Activated CD4-positive, alpha-beta T cell treated with anti-CD3 and anti-CD28 coated beads, Interleukin-2, amount 10 ng/mL, durations not matched to agents 24 days and 14 days (primary cell): ENCODE measurements at places on chromosomes 11 and 22. TPM values are rescaled to one million over a fixed set of nuclear protein-coding genes. Genes with fewer than 3 reads are reported as not detected.

GRCh38 chr11:17211286-17211685 lies 3.5 kb upstream of the PIK3C2A start:
- no peak overlapping the region for H3K27ac ChIP-seq
- no peak for DNase-seq
- H3K4me1 ChIP-seq, result peaks cover 21% of the 10 kb centered on the region
- H3K36me3 ChIP-seq, result peaks cover 8% of the 10 kb centered on the region
- no peak overlapping the region for H3K4me3 ChIP-seq

GRCh38 chr22:44192816-44193534 lies 12.2 kb downstream of the PARVG start:
- H3K27me3 ChIP-seq, result no peaks in the 10 kb centered on the region
- H3K4me3 ChIP-seq, result no peak overlapping the region
- DNase-seq, result no peak
- peaks cover 30% of the 10 kb centered on the region for H3K4me1 ChIP-seq
- H3K36me3 ChIP-seq, result peaks cover 29% of the 10 kb centered on the region
- peak overlapping the region; percentile 67 for H3K27ac ChIP-seq

DNA sequence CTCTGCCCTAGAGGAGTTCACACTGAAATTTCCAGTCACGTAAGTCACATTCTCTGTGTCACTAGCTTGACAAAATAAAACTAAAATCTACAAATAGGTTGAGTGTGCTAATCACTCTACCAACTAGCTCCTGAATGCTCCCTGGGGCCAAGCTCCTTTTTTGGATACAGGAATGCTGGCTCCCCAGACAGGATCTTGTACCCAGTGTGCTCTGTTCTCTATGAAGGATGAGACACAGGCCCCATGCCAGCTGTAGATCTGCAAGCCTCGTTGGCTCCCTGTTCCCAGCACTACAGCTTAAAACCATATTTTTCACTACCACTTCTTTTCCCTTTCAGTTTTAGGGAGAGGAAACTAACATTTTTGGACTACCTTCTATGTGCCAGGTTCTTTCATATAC lies 3.7 kb upstream of the IPO7 start:
- H3K4me1 ChIP-seq, result peaks cover 13% of the 10 kb centered on the region
- DNase-seq, result no peak
- H3K36me3 ChIP-seq, result peaks cover 7% of the 10 kb centered on the region
- no peak overlapping the region for H3K27ac ChIP-seq

GRCh38 chr22:25067851-25068421 lies 115.4 kb downstream of the KIAA1671 start:
- H3K4me1 ChIP-seq, result peaks cover 73% of the 10 kb centered on the region
- peak overlapping the region; percentile 97 for H3K27ac ChIP-seq
- peak overlapping the region; percentile 95 for H3K4me3 ChIP-seq
- peak; percentile 96 for DNase-seq
- peaks cover 3% of the 10 kb centered on the region for H3K36me3 ChIP-seq

BATF2 gene
- 0.09 TPM in 1 of 2 replicates, not detected in the other for total RNA-seq

PKNOX2 gene
- not detected in 2 replicates for total RNA-seq

DNA sequence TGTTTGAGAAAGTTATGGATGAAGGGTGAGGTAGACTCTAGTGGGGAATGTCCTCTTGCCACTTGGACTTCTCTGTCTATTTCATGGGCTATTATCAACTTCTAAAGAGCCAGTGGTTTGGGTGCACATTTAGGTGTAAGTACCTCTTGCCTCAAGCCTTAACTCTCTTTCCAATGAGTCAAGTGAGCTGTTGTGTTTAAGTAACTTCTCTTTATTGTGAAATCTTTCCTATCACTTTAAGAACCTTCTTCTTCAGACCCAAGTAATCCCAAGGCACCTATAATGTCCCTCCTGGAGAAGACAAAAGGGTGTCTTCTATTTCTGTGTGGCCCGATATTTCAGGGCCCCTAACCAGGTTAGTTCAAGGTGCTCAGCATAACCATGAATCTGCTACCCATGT lies 90.5 kb upstream of the VPREB1 start:
- H3K27me3 ChIP-seq, result peaks cover 35% of the 10 kb centered on the region
- no peak for DNase-seq
- H3K36me3 ChIP-seq, result no peaks in the 10 kb centered on the region
- H3K4me3 ChIP-seq, result no peak overlapping the region
- H3K27ac ChIP-seq, result no peak overlapping the region

DNA sequence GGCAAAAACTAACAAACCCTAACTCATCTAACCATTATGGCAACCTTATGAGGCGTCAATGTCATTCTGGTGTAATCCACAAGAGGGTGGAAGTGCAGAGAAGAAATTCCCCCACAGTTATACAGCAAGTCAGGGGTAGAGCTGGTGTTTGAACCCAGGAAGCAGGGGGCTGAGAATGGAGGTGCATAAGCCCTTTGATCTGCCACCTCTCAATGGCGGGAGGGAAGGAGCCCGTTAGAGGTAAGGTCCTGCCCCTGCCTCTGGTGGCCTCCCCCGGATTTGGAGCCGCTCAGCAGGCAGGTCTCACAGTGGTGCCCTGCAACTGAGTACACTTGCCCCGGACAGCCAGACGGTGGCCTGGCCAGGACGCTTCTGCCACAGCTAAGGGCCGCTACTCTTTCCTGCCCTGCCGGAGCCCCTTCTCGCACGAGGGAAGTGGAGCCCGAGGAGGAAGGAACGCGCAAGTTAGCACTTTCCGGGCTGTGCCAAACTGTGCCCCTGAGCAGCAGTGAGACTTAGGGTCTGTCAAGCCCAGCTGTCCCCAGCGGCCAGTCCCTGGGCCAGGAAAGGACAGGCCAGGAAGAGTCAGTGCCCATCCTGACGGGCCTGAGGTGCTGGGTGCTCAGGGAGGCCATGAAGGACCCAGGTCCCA lies 1.1 kb downstream of the FXYD2 start:
- H3K4me3 ChIP-seq, result no peak overlapping the region
- peaks cover 2% of the 10 kb centered on the region for H3K36me3 ChIP-seq
- peak overlapping the region; percentile 38 for H3K27ac ChIP-seq
- DNase-seq, result peak; percentile 79
- H3K27me3 ChIP-seq, result peaks cover under 1% of the 10 kb centered on the region

DNA sequence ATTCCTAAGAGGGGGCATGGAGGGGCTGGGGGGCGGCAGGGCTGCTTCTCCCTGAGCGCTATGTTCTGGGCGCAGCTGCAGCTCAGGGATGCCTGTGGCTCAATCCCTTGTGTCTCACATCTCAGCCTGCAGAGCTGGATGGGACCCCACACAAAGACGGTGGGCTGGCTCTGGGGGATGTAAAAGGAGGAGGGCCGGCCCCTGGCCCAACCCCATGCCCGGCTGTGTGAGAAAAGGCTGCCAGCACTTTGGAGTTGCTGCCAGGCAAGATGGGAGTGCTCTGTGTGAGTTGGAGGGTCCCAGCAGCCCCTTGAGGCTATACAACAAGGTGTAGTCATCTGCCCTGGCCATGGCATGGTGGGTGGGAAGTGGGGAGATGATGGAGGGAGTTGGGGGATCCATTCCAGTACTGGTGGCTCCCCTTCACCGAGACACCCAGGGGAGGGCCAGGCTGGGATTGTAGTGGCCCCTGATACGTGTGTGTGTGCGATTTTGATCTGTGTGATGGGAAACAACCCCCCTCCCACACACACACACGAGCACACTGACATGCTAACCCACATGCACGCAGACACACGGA lies 1.3 kb upstream of the TBX10 start:
- no peaks in the 10 kb centered on the region for H3K36me3 ChIP-seq
- no peak overlapping the region for H3K4me3 ChIP-seq

DNA sequence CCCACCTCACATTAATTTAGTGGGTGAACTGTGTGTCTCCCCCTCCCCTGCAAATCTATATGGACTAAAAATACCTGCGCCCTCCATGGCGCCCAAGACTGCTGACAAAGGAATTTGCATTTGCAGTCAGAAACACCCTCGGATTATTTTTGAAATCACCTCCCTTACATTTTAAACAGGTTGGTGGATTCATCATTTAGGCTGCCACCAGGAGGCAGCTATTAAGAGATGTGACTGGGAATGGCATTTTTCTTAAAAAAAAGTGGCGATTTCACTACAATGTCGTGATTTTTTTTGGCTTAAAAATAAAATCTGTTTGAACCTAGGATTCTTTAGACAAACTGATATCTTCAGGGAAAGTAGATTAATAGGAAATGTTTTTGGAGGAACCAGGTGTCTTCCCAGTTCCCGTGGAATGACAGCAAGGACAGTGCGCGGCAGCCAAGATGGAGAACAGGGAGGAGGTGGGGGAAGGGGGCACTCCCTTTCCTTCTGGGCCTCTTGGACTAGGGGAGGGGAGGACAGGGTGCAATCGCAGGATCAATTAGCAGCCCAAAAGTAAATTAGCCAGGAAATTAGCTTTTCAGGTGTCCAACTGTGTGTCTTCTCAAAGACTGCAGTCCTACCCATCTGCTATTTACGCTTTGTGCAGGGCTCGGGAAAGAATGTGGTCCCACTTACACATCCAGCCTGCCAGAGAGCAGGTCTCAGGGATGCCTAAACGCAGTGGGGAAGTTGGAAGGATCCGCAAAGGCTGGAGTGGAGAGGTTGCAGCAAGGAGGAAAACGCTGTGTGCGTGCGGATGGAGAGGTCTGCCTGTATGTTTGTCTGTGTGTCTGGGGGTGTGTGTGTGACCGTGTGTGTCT lies 496.4 kb downstream of the NTM start:
- no peak for DNase-seq
- no peak overlapping the region for H3K4me3 ChIP-seq
- no peaks in the 10 kb centered on the region for H3K4me1 ChIP-seq
- no peak overlapping the region for H3K27ac ChIP-seq
- no peaks in the 10 kb centered on the region for H3K36me3 ChIP-seq

APOC3 gene
- total RNA-seq, result not detected in 2 replicates

GRCh38 chr11:2221591-2221990 lies 48.8 kb downstream of the ASCL2 start:
- DNase-seq, result peak; percentile 31
- H3K4me1 ChIP-seq, result no peaks in the 10 kb centered on the region
- H3K27ac ChIP-seq, result no peak overlapping the region

- no peak for DNase-seq
- no peaks in the 10 kb centered on the region for H3K27me3 ChIP-seq
- H3K36me3 ChIP-seq, result no peaks in the 10 kb centered on the region
- no peaks in the 10 kb centered on the region for H3K4me1 ChIP-seq
- H3K27ac ChIP-seq, result no peak overlapping the region
Observed at GRCh38 chr11:99592266-99592665, 571.5 kb downstream of the CNTN5 start.

SERPIND1 gene
- not detected in 2 replicates for total RNA-seq

ZDHHC24 gene
- 12.2 and 13.9 TPM in 2 replicates for total RNA-seq

RABL2B gene
- 37.7 and 40.3 TPM in 2 replicates for total RNA-seq

GRCh38 chr11:57214098-57214417 lies 23.0 kb downstream of the APLNR start:
- H3K36me3 ChIP-seq, result no peaks in the 10 kb centered on the region
- no peaks in the 10 kb centered on the region for H3K4me1 ChIP-seq
- no peak overlapping the region for H3K4me3 ChIP-seq
- peaks cover 3% of the 10 kb centered on the region for H3K27me3 ChIP-seq
- no peak overlapping the region for H3K27ac ChIP-seq
- no peak for DNase-seq

DNA sequence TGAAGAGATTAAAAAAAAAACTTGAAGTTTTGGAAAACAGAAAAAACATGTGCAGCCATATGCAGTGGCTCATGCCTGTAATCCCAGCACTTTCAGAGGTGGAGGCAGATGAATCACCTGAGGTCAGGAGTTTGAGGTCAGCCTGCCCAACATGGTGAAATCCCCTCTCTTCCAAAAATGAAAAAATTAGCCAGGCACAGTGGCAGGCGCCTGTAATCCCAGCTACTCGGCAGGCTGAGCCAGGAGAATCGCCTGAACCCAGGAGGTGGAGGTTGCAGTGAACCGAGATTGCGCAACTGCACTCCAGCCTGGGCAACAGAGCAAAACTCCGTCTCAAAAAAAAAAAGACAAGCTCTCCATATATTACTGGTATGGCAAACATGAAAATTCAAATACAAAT lies 7.6 kb downstream of the DLG2 start:
- H3K36me3 ChIP-seq, result peaks cover 2% of the 10 kb centered on the region
- no peak overlapping the region for H3K4me3 ChIP-seq
- no peak for DNase-seq

- no peak overlapping the region for H3K27ac ChIP-seq
- peaks cover 34% of the 10 kb centered on the region for H3K36me3 ChIP-seq
- H3K27me3 ChIP-seq, result peaks cover 2% of the 10 kb centered on the region
- DNase-seq, result no peak
- H3K4me3 ChIP-seq, result no peak overlapping the region
Observed at GRCh38 chr11:78300108-78300839, 111.6 kb downstream of the USP35 start.

PHETA2 gene
- total RNA-seq, result 5.0 and 6.2 TPM in 2 replicates

C11orf86 gene
- not detected in 2 replicates for total RNA-seq

ISX gene
- total RNA-seq, result not detected in 2 replicates

GRCh38 chr22:32211011-32211410 lies 6.1 kb upstream of the RFPL2 start:
- peaks cover 3% of the 10 kb centered on the region for H3K27me3 ChIP-seq
- peak; percentile 37 for DNase-seq
- no peak overlapping the region for H3K4me3 ChIP-seq
- peaks cover 5% of the 10 kb centered on the region for H3K4me1 ChIP-seq
- no peaks in the 10 kb centered on the region for H3K36me3 ChIP-seq
- no peak overlapping the region for H3K27ac ChIP-seq

GRCh38 chr22:41240377-41241132 lies at the start of gene CHADL:
CHADL (minus strand) TSS chr22:41240931; CDS start chr22:41240881, 50 bp downstream.
- peaks cover 5% of the 10 kb centered on the region for H3K4me1 ChIP-seq
- no peak within 1 kb of the TSS for H3K27ac ChIP-seq
- DNase-seq, result no peak
- peaks cover 2% of the 10 kb centered on the region for H3K27me3 ChIP-seq
- no peak within 1 kb of the TSS for H3K4me3 ChIP-seq

VSIG10L2 gene
- total RNA-seq, result not detected in 2 replicates

DNA sequence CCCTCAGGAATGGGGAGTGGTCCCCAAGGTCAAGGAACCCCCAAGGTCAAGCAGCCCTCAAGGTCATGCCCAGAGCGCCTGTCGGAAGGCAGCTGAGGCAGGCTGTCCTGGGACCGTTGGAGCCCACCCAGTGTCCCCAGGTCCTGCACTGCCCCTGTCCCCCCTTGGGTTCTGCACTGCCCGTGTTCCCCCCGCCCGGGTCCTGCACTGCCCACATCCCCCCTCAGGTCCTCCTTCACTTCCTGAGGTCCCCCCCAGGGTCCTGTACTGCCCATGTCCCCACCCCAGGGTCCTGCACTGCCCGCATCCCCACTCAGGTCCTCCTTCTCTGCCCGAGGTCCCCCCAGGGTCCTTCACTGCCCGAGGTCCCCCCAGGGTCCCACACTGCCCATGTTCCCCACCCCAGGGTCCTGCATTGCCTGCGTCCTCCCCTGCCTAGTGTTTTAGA lies 1073.0 kb downstream of the BRD1 start:
- H3K27ac ChIP-seq, result no peak overlapping the region
- no peaks in the 10 kb centered on the region for H3K27me3 ChIP-seq

DNA sequence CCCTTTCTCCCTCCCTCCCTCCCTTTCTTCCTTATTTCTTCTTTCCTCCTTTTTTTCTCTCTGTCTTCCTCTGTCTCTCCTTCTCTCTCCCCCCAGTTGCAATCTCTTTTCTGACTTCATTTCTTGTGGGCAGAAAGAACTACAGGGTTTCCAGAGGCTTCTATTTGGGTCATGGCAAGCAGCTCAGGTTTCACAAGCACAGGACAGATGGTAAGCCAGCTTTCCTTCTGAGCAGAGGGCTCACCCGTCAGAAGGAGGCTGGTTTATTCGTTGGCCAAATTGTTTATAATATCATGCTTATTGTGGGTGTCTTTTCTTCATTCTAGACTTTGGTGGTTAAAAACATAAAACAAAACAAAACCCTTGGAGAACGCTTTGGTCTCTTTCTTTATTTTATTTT lies 58.9 kb upstream of the CLMP start:
- no peak overlapping the region for H3K27ac ChIP-seq
- H3K36me3 ChIP-seq, result no peaks in the 10 kb centered on the region
- H3K27me3 ChIP-seq, result peaks cover 43% of the 10 kb centered on the region
- no peak for DNase-seq

SCUBE2 gene
- 0.19 TPM in 1 of 2 replicates, not detected in the other for total RNA-seq

DCPS gene
- total RNA-seq, result 36.0 and 40.2 TPM in 2 replicates
